ENCODE measurements at places on chromosomes 11 and 22.

DNA sequence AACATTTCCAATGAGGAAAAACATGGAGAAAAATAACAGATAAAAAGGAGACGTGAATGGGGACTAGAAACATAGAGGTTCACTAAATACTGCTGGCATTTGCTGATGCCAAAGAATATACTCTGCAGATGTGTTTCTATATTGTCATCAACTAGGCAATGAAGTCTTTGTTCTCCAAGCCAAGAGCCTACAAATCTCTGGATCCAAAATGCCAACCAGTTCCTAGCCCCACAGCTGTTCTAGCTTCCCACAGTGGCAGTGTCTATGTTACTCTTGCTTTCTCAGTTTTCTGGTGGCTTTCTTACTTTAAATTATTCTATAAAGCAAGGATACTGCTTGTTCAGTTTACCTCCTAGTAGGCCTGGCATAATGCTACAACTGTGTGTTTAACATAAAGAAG is 977.9 kb upstream of the CCDC90B start:
- ATAC-seq: no peak

DNA sequence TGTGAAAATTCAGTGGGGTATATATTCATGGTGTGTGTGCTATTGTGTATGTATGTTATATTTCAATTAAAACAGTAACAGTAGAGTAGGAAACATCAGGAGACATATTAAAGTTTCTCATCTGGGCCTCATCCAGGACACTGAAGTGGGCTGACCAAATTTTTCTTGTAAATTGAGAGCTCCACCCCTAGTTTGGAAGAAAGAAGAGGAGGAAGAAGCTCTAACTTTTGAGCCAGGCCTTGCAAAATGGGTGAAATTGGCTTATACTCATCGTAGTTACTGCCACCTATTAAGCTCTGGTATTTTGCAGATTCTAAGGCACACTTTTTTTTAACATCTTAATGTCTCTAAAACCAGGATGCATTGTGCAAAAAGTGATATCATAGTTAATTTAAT is 33.7 kb downstream of the TSPAN18 start:
- ATAC-seq: no peak

DNA sequence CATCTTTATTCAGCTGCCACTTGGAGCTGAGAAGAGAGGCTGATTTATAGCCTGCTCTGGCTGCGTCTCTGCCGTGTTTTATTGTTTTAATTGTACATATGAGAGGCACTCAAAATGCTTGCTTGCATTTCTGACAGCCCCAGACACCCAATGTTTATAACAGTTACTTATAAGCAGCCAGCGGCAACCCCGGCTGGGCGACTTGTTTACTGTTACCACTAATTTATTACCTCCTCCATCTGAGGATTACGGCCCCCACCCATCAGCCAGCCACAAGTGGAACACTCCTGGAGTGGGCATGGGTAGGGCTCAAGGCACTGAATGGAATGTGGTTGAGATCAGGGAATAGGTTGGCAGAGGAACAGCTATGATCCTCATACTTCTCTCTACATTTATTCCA is 61.2 kb downstream of the CLPB start:
- ATAC-seq: no peak

GRCh38 chr11:103961010-103961409 is 75.4 kb upstream of the DDI1 start:
- ATAC-seq: no peak

- no peak for ATAC-seq
Measured at GRCh38 chr22:28002181-28002700, 83.2 kb upstream of the PITPNB start.
